ENCODE measurements at places on chromosomes 1 and 21.

- no peak for DNase-seq
Observed at GRCh38 chr1:176897350-176898236, 266.9 kb downstream of the ASTN1 start.

DNA sequence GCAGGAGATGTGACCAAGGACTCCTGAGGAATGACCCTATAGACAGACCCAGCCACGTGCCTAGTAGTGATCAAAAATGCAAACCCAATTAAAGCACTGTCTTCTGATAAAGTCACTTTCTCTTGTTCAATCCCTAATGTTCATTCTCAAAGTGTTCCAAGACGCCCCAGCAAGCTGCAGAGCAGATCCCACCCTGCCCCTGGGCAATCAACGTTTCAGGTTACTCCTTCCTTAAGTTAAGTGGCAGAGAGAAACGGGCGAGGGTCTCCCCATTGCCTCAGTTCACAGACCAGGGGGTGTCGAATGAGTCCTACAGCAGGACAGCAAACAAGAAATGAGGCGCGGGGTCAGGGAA lies 699 bp upstream of the RGS2 start:
- no peak for DNase-seq

DNA sequence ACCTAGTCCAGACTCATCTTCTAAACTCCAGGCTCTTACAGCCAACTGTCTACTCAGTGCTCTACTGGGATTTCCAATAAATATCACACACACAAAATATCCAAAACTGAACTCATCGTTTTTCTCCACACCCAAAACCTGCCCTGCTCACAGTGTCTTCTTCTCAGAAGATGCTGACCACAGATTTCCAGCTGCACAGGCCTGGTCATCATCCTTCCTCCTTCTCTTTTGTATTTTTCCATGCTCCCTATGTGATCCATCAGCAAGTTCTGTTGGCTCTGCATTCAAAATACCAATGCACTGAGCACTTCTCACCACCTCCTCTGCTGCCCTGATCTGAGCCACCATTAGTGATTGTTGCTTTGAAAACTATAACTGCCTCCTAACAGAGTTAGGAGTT lies 159.5 kb upstream of the KAZN start:
- DNase-seq = no peak

DNA sequence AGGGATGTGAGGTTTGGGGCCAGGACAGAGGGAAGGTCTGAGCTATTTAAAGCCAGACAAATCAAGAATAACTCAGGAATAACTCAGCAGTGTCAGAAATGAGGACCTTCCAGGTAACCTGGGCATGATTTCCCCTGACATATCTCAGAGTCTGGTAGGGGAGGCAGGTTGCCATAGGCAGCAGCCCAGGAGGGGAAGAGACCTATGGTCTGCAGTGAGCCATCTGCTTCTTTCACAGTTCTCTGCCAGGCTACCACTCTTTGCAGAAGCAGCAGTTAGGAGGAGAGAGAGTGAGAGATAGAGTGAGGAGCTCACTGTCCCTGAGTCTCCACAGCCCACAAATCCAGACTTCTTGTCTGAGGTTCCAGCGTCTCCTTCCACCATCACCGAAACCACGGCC lies 6.3 kb upstream of the VSIG8 start:
- DNase-seq = no peak

DNA sequence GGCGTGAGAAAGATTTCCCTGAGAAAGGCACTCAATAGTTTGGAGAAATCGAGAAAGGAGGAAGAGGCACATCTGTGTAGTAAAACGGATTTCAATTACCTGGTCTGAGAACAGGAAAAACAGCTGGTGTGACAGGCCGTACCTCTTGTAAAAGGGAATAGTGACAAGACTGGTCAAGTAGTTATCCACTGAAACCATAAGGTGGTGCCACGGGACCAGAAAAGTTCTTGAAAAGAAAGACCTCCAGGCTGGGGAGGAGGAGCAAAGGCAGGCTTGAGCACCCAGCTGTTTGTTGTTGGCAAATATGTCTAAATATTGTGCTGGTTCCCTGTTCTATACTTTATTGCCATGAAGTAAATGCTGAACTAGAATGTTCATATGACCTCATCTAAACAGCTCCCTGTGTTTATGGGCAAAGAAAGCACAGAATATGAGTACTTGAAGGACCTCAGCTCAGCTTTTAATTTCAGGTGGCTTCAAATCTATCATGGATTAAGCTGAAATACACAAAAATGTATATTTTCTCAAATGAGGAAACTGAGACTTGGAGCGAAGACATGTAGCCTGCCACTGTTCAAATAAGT lies 4.0 kb downstream of the HAO2 start:
- DNase-seq = no peak

DNA sequence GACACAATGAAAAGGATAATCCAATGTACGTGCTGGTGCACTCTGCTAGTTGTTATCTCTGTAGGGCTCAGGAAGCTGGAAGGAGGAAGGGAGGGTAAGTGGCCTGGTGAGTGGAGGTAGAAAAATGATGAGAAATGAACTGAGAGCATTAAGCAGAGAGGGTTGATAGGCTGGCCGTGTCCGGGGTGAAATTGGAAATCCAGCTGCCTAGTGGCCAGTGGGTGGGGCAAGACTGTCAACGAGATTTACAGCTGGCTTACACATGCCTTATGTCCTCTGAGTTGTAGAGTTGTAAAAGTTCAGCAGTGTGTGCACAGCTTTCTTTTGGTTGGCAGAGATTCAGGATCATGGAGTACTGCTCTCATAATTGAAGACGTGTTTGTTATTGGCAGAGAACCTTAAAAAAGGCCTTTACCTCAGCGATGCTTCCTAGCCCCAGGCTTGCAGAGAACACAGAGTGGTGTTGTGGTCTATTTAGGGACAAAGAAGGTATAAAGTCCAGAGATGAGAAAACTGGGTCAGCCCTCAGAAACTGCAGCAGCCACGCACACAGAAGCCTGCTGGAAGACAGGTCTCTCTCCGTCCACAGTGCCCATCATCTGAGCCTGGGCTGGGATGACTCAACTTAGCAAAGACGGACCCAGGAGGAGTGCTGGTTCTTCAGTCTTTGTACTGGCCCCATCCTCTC lies 132.4 kb downstream of the EDEM3 start:
- DNase-seq = no peak

DNA sequence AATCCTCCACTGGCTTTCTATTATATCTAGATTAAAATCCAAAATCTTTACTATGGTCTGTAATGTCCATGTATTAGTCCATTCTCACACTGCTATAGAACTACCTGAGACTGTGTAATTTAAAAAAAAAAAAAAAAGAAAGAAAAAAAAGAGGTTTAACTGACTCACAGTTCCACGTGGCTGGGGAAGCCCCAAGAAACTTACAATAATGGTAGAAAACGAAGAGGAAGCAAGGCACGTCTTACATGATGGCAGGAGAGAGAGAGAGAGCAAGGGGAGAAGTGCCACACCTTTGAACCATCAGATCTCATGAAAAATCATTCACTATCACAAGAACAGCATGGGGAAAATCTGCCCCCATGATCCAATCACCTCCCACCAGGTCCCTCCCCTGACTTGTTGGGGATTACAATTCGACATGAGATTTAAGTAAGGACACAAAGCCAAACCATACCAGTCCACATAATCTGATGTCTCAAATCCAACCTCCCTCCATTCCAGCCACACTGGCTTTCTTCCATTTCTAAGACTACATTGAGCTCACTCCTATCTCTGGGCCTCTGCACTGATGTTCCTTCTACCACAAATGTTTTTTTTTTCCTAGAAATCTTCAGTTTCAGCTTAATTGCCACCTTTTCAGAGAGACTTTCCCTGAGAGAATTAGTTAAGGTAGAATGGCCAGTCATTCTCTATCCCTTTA lies 92.4 kb downstream of the EIF4G3 start:
- DNase-seq = no peak

DNA sequence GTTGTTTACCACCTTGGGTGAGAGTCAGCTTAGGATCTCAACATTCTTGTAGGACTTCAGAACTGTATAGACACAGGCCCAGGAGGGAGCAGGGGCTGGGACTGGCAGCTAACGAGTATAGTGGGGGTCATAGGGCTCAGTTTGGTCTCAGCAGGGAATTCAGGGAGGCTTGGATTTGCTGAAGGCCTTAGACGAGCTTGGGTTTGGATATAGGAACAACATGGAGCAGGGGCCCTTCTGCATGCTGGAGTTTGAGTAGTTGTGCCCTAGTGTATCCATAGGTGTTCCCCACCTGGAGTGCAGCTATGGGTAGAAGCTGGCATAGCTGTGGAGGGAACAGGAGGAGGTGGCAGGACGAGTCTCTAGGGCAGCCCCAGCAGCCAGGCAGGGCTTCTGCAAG lies 63.4 kb upstream of the MAP1LC3C start:
- no peak for DNase-seq

GRCh38 chr1:226308166-226308722 lies 720 bp downstream of the LIN9 start:
- DNase-seq = peak; percentile 4

DNA sequence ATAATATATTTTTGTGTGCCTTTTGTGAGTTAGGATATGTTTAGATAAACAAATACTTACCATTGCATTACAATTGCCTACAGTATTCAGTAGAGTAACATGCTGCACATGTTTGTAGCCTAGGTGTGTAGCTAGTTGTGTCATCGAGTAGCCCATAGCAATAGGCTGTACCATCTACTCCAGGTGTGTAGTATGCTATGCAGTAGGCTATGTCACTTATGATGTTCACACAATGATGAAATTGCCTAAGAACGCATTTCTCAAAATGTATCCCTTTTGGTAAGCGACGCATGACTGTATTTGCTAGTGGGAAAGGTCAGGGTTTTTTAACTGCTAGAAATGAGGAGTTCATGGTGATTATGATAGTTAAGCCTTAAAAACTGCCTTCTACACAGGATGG lies 30.0 kb upstream of the B3GALT5 start:
- DNase-seq = no peak

DNA sequence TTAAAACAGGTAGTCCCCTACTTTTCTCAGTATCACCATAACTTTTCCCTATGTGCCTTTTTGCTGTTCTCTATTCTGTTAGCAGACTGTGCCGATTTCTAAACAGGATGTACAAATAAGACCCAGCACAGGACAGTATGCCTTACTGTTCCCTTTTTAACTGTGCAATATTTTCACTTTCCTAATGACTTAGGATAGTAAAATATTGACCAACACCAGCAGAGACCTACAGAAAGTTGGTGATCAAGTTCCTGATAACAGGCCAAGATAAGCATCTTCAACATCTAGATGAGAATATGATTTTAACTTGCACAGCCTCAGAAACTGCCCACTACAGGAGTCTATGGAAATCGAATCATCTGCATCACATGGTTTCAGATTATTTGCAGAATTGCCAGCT lies 42.0 kb downstream of the ADSS2 start:
- DNase-seq = no peak

- no peak for DNase-seq
Observed at GRCh38 chr1:196977278-196977677, at the start of gene CFHR5. Gene CFHR5, plus strand, starts transcription at chr1:196977556. Its CDS starts 109 bp downstream, at chr1:196977665.

DNA sequence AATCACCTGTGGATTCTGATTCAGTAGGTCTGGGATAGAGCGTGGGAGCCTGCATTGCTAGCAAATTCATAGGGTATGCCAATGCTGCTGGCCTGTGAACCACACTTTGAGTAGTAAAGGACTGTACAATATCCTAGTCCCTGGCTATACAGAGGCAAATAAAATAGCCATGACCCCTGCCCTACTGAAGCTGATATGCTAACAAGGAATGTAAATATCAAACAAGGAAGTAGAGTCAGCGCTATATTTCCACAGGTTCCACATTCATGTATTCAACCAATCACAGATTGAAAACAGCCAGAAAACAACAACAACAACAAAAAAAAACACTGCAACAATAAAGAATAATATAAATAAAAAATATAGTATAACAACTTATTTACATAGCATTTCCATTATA lies 77.8 kb downstream of the TM2D1 start:
- no peak for DNase-seq

GRCh38 chr21:42007356-42007940 lies 2.7 kb downstream of the ZBTB21 start:
- no peak for DNase-seq

DNA sequence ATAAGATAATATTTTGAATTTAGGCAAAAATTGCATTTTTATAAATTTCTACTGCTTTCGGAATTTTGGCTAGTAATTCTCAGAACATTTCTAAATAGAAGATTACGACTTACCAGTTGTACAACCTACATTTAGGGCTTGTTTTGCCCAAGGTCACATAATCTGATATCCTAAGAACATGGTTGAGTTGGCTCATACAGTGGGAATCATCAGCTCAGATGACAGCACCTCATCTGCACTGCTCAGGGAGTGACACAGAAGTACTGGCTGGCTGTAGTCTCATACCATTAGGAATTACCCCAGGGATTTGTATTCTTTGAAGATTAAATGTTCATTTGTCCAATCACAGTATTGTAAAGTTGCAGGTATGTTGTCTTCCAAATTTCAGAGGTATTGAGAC lies 217.6 kb downstream of the ADGRL2 start:
- DNase-seq = no peak

DNA sequence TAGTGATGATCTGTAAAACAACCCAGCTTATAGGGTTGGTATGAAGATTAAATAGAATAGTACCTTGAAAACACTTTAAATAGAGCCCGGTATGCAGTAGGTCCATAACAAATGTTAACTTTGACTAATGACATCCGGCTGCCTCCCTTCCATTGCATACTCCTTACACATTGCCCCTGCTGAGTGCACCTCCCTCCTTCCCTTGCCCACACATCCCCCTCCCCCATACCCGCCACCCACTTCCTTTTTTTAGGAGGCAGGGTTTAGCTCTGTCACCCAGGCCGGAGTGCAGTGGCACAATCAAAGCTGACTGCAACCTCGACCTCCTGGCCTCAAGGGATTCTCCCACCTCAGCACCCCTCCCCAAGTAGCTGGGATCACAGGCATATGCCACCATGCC lies 24.4 kb upstream of the ZC3H12A start:
- no peak for DNase-seq

- no peak for DNase-seq
Observed at GRCh38 chr1:229148041-229148671, 122.8 kb upstream of the RAB4A start.

- DNase-seq = no peak
Observed at GRCh38 chr1:235617808-235618207, 31.8 kb downstream of the GNG4 start.
